ENCODE measurements at places on chromosomes 1 and 21. TPM values are rescaled to one million over a fixed set of nuclear protein-coding genes. Genes with fewer than 3 reads are reported as not detected.

- ATAC-seq = peak; percentile 35
Observed at GRCh38 chr1:118984086-118984721, 3.9 kb downstream of the TBX15 start.

The ADAMTSL4 gene
- 7.1 TPM for total RNA-seq

The GPR52 gene
- total RNA-seq = 0.41 TPM

- peak; percentile 56 for ATAC-seq
Observed at GRCh38 chr1:225882694-225883615, 775 bp upstream of the TMEM63A start.

The KRTAP21-1 gene
- not detected for total RNA-seq

GRCh38 chr1:167798952-167799351 lies 77.2 kb downstream of the MPZL1 start:
- ATAC-seq = no peak

DNA sequence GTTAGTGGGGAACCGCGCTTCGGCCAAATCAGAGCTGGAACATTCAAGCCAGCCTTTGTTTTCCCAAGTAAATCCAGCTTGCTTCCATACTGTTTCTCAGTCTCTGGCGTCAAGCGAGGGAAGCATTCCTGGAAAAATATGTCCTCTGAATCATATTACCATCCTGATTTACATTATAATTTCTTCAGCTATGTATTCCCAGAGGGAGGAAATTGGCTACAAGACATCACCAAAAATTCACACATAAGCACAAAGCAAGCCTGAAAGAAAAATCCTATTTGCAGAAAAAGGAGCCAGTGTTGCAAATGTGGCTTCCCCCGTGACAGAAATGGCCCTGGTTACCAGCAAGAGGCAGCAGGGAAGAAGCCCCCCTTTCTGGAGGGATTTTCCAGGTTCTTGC lies 233.3 kb downstream of the KCNJ6 start:
- ATAC-seq = no peak

- no peak for ATAC-seq
Observed at GRCh38 chr1:51699391-51699790, 82.5 kb downstream of the OSBPL9 start.

DNA sequence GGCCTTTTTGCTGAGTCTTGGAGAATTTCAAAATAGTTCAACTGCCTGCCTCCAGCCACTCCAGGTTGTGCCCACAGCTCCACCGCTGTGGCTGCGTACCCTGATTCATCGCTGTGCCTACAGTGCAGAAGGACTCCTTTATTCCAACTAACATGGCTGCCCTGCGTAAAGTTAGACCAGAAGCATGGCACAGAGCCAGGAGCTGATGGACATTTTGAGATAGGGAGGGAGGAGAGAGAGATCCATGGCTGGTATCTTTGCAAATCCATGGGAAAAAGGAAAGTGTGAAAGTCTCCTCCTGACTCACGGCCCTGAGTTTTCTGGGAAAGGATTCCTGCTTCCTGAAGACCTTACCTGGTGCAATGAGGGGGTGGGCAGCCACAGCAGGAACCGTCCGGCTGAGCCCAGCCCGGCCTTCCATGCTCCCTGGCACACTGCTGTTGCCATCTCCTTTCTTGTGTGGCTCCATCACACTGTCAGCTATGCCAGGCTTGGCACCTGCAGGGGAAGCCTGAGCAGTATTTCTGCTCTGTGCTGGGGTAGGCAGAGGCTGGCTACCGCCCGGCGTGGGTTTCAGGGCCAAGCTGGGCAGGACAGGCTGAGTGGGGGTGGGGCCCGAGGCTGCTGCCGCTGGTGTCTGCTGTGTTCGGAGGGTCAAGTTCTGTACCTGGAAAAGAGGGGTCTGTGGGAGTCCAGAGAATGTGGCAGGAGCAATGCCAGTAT lies 46.0 kb upstream of the A3GALT2 start:
- ATAC-seq = no peak

DNA sequence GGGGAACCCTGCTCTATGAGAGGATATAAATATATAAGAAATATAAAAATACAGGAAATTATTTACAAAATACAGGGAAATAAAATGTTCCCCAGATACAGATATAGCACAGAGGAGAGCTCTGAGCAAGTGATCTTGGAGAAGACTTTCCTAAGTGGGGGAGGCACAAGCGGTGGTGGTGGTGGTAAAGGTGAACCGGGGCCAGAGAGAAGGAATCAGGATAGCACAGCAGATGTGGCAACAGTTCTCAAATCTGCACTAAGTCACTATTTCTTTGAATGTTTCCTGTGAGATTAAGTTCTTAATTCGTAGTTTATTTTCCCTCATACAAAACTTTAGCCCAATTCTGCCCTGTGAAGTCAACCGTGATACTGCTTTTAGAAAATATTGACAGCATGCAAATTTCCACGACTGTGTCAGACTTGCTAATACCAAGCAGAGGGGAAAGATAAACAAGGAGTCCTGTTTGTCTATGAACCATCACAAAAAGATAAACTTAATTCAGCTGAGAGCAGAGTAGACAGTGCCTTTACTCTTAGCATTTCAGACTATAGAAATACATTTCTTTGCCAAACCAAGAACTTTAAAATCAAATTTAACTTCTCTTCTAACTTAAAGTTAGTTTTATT lies 237.5 kb upstream of the POGK start:
- ATAC-seq = peak; percentile 76

- ATAC-seq = peak; percentile 72
Observed at GRCh38 chr1:99004254-99004860, 304 bp downstream of the PLPPR5 start.

DNA sequence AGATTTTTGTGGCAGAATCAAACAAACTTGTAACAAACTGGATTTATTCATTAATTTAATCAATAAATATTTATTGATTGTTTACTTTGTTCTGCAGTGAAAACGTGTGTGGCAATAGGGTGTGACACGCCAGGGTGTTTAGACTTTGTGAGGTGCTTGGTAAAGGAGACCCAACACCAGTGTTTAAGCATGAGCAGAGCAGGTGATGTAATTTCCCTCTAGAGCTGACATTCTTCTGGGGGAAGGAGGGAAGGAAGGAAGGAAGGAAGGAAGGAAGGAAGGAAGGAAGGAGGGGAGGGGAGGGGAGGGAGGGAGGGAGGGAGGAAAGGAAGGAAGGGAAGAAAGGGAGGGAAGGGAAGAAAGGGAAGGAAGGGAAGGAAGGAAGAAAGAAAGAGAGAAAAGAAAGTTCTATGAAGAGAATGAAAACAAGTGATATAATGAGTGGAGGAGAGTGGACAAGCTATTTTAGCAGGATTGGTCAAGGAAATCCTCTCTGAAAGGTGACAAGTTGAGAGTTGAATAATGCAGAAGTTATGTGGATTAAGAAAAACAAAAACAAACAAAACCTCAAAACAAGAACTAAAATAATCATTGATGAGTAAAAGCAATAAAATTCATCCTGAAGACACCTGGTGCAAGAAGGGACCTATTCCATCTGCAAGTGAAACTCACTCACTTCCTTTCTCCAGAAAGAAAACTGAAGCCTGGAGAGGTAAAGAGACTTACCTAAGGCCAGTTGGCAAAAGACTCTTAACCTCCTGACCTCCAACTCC lies 60.8 kb downstream of the TSEN15 start:
- ATAC-seq = no peak

GRCh38 chr1:210647406-210648333 lies 319.0 kb downstream of the HHAT start:
- ATAC-seq = peak; percentile 78

The C1orf167 gene
- total RNA-seq = 0.05 TPM

The CELA3A gene
- total RNA-seq = not detected

DNA sequence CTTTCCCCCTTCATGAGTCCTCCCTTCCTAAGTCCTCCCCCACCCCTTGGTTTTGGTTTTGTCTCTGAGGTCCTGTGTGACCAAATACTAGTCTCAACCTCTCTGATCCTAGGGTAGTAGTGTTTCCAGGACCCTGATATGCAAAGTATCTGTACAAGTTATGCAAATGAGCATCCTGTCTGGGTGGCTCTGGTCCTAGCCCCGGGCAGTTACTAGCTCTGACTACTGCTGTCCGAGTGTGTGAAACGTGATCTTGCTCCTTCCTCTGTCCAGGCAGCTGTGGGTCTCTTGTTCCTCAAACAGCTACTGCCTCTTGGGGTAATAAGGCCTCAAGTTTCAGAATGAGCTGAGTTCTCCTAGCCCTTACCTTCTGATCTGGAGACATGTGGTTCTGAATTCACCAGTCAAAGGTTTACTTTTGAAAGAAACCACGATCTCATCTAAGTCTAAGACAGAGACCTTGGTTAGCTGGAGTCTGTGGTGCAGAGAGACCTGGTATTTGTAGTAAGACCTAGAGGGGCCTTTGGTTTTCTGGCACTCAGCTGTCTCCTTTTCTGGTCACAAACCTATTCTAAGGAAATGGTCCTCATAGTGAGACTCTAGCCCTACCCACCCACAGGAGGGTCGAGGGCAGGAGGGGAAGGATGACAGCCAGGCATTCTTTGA lies 31.0 kb upstream of the IL19 start:
- peak; percentile 90 for ATAC-seq

The ADGRL4 gene
- total RNA-seq = not detected

DNA sequence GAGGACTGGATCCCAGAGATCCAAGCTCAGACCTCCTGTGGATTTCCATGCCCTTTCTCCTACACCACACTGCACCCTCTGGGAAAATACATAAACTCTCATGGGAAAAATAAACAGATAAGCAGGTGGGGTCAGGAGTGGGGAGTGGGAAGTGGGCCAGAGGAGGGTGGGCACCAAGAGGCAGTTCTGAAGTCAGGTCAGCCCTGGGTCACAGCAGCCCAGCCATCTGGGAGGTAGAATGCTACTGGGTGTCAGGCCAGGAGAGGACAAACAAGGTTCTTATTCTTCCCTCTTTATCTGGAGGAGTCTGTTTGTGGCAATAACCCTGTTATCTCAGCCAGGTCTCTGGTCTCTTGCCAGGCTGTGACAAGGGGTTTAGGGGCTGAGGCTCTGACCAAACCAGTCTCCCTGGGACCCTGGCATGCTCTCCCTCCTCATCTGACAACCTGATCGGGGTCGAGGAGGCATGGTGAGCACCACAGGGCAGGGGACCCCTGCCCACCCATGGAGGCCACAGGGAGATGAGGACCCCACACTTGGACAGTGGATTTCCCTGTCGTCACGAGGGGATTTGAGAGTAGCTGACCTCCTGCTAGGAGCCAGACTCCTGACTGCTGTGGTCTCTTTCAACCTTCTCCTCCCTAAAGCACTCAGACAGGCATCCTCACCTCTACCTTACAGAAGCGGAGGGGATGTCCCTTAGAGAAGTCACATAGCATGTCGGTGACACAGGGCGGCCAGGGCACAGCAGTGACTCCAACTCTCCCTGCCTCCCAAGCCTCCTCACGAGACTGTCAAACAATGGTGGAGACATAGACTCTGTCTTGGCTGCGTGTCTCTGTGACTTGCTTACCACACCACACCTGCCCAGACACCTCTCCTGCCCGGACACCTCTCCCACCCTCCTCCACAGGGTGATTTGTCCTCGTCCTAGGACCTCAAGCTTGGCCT lies 51.3 kb upstream of the IFFO2 start:
- ATAC-seq = peak; percentile 9

DNA sequence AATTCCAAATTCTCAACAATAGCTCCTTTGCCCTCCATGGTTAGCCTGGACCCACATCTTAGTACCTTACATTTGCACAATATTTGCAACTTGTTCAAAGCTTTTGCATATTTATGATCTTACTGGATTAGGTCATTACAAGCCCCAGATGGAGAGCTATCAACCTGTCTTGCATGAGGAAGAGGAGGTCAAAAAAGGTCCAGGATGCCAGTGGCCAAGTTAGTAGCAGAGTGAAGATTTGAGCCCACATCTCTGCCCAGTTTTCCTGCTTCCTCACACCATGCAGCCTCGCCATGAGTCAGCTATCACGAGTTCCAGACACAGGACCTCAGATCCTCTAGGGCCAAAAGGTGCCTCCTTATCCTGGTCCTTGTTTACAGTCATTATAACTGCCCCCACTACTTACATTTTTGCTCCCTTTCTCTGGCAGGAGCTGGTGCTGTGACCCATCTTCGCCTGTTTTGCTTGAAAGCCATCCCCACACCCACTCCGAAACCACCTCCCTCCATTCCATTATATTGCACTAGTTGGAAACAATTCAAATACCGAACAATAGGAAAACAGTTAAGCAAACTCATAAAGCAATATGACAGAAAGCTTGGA lies 5.0 kb upstream of the AHCYL1 start:
- ATAC-seq = no peak
